ENCODE measurements at places on chromosomes 1 and 21.

- DNase-seq, result no peak
Observed at GRCh38 chr1:5571861-5572401, 420.3 kb downstream of the NPHP4 start.

DNA sequence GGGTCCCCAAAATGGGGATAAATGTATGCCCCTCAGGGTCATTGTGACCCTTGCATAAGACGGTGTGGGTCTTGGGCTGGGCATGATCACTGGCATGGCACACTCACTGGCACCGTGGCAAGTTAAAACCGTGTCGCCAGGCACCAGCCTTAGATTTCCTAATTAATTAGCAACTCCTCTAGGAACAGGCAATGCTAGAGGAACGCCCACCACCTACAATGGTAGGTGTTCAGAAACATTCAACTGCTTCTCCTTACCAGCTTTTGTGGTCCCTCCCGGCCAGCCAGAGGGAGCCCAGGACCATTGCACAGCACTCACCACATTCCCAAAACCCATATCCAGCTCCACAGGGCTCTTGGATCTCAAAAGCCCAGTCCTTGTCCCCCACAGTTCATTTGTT is 36.4 kb downstream of the EPHA2 start:
- DNase-seq, result no peak

- DNase-seq, result no peak
Observed at GRCh38 chr1:30824736-30825429, 67.3 kb upstream of the LAPTM5 start.

GRCh38 chr1:234777856-234778220 is 167.9 kb upstream of the IRF2BP2 start:
- no peak for DNase-seq

DNA sequence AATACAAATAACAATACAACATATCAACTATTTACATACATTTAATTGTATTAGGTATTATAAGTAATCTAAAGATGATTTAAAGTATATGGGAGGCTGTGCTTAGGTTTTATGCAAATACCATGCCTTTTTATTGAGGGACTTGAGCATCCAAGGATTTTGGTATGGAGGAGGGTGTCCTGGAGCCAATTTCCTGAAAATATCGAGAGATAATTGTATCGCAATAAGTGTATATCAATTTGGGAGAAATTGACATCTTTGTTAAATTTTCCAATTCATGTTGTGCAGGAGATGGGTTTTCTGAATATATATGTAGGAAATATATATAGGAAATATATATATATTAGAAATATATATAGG is 63.5 kb downstream of the ATP1A1 start:
- DNase-seq, result no peak

- peak; percentile 62 for DNase-seq
Observed at GRCh38 chr1:212606395-212607205, 2.0 kb upstream of the ATF3 start.

DNA sequence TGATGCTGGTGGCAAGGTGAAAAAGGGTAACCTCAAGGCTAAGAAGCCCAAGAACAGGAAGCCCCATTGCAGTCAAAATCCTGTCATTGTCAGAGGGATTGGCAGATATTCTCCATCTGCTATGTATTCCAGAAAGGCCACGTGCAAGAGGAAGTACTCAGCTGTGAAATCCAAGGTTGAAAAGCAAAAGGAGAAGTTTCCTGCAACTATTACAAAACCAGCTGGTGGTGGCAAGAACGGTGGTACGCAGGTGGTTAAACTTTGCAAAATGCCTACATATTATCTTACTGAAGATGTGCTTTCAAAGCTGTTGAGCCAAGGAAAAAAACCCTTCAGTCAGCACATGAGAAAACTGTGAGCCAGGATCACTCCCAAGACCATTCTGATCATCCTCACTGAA is 13.7 kb upstream of the VPS45 start:
- no peak for DNase-seq

GRCh38 chr1:246338546-246338945 is 168.5 kb downstream of the SMYD3 start:
- DNase-seq, result no peak

DNA sequence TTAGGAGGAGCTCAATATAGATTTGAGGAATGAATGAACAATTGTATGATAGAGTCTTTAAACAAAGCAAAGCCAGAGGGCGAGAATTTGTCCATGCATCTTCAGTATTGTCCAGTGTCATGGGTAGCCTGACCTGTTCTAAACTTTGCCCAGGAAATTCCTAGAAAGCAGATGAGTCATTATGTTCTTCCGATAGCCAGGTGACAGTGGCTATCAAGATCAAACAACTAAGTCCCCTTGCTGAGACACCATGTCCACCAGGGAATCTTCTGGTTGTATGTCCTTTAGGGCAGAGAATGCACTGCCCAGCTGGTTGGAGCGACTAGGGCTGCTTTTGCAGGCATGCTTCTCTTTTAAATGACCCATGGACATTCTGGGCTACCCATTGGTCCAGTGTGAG is 1.8 kb upstream of the SLC26A9 start:
- DNase-seq, result no peak

GRCh38 chr1:245666412-245666811 is 511.6 kb downstream of the KIF26B start:
- DNase-seq, result no peak

GRCh38 chr1:236391008-236391407 is 3.1 kb upstream of the EDARADD start:
- no peak for DNase-seq

- DNase-seq, result no peak
Observed at GRCh38 chr21:29022166-29022565, 2.3 kb upstream of the USP16 start.

GRCh38 chr21:8989721-8990325 is 1531.6 kb upstream of the TPTE start:
- DNase-seq, result no peak

DNA sequence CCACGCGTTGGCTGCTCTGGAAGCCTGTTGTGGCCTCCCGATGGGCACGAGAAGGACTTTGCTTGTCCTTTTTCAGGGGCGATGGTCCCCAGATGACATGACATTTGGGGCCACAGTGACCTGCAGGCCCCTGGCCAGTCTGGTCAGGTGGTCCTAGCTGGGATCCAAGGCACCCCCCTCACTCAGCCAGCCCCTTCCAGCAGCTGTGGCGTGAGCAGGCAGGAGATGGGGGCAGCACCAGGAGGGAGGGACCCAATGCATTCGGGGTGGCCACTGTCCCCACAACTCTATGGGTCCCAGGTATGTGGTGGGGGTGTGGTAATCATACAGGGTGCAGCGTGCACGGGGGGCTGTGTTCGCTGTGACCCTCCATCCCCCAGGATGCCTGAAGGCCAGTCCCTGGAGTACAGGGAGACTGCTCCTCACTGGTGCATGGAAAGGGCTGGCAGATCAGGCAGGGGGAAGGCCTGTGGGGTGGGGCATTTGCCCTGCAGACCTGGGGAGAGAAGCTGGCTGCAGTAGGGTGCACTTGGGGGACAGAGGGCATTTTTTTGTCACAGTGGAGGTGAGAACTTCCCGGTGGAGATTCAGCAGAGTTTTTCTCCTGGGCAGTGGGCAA is 31.7 kb downstream of the WNT3A start:
- no peak for DNase-seq

- DNase-seq, result no peak
Observed at GRCh38 chr1:239817276-239817675, 274.4 kb upstream of the FMN2 start.

- DNase-seq, result peak; percentile 54
Observed at GRCh38 chr1:15412175-15412800, 2.6 kb downstream of the EFHD2 start.

DNA sequence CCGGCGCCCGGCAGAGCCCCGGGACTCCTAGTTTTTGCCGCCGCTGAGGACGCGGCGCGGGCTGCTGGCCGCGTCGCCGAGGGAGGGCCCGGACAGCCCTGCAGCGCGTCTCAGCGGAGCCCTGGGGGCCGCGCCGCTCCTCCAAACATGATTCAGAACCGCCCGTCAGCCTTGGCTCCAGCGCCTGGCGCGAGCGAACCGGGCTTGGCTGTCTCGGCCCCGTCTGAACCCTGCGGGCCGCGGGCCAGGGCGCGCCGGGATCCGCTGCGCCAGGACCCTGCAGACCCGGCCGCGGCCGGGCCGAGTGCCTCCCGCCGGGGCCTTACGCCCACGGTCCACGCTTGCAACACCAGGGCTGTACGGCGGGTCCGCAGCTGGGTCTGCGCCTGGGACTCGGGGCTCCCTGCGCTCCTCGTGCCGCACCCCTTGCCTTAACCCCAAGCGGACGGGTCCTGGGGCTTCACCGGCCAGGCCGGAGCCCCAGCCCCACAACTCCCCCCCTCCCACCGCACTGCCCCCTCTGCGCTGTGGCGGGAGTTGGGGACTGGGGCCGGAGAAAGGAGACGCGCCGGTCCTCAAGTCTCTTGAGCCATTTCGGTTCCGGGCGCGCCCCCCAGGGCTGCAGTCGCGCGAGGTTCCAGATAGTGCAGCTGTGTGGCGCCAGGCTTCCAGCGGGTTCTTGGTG is 48.4 kb upstream of the CD34 start:
- peak; percentile 47 for DNase-seq

GRCh38 chr1:31780632-31781031 is 16.5 kb upstream of the ADGRB2 start:
- no peak for DNase-seq

- DNase-seq, result no peak
Observed at GRCh38 chr1:168583571-168583970, 7.2 kb downstream of the XCL1 start.

- DNase-seq, result no peak
Observed at GRCh38 chr1:2385606-2386280, 5.6 kb downstream of the MORN1 start.

- DNase-seq, result no peak
Observed at GRCh38 chr1:83839566-83840173, 159.3 kb downstream of the TTLL7 start.

- no peak for DNase-seq
Observed at GRCh38 chr1:4375812-4376211, 278.6 kb upstream of the AJAP1 start.

DNA sequence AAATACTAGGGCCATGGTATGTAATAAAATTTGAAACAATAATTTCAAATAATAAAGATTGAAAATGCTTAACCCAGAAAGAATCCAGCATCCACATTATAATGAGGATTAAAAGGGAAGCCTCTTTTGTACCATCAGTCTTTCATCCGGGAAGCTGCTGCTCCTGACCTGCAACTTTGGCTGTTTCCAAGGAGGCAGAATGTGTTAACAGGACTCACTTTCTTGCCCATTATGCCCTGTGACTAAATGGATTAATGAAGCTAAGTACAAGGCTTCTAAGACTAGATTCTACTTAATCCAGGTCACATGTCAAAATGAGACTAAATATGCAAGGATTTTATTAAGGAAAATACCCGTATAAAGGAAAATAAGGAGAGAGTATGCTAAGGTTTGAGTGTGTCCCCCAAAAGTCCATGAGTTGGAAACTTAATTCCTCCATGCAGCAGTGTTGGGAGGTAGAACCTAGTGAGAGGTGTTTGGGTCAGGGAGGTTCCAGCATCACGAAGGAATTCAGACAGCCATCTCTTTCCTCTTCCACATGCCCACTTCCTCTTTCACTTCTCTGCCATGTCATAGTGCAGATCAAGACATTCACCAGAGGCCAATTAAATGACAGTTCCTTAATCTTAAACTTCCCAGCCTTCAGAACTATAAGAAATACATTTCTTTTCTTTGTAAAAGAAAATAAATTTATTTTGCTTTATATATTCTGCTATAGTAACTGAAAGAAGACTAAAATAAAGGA is 27.7 kb downstream of the FMO2 start:
- no peak for DNase-seq

DNA sequence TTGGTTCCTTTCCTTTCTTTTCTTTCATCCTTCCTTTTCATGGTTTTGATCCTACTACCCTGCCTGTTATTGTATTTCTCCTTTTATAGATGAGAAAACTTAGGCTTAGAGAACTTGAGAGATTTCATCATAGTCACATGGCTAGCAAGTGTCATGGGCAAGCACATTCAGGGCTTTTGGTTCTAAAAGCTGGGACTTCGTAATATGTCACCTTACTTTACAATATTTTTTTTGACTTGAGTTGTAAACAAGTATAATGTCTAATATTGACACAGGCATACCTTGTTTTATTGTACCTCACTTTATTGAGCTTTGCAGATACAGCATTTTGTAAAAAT is 70.7 kb downstream of the MTR start:
- no peak for DNase-seq

- no peak for DNase-seq
Observed at GRCh38 chr1:46171351-46171750, 3.5 kb upstream of the TSPAN1 start.

DNA sequence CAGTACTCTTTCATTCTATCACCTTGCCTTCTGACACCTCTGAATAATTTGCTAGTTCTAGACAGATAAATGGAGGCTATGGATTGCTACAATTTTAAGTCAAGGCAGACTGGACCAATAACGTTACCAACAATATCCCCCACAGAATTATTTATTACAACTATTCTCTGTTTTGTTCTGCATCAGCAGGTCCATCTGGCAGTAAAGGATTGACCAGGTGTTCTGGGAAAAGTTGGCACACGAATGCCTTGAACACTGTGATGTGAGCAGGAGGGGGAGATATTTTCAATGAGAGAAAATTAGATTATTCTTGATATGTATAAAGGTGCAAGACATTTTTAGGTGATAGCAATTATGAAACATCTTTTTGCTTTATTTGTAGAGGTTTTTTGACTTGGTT is 718.8 kb upstream of the TMPRSS15 start:
- DNase-seq, result no peak

GRCh38 chr1:29767769-29768425 is 531.6 kb downstream of the PTPRU start:
- DNase-seq, result no peak

- peak; percentile 74 for DNase-seq
Observed at GRCh38 chr1:178541829-178542553, 29.1 kb downstream of the TEX35 start.

- DNase-seq, result no peak
Observed at GRCh38 chr1:44281962-44282703, 68.9 kb downstream of the DMAP1 start.

- peak; percentile 63 for DNase-seq
Observed at GRCh38 chr1:156420205-156421061, 51.4 kb downstream of the RHBG start.

- DNase-seq, result no peak
Observed at GRCh38 chr1:51897699-51898031, 19.1 kb upstream of the NRDC start.

DNA sequence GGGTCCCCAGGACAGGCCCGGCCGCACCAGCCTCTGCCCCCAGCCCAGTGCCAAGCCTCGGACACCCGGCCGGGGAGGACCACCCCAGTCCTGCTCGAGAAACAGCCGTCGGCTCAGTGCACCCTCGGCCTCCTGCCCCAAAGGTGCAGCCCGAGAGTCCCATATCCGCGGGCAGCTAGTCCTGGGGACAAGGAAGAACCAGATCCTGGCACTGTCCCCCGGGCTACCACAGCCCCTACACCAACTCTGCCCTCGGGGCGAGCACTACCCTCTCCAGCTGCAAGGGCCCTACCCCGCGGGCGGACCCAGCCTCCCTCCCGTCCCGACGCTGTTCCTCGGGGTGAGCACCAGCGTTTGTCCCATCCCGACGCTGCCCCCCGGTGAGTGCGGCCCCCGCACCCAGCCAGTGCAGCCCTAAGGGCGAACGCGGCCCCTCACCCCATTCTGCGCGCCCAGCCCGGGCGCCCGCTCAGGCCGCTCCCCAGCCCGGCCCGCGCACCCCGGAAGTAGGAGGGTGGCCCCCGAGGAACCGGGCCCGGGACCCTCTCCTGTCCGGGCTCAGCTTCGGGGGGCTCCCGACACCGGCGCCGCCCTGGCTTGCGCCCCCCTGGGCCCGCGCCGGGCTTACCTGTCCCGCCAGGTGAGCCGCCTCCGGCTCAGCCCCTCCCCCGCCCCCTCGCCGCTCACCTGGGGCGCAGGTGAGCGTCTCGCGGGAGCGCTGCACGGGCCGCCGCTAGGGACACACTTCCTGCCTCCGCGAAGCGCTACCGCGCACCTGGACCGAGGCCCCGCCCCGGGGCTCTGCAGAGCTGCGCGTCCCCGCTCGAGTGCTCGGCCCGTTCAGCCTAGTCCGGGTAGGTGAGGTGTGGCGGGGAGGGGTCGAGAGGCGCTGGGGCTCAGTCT is at the start of gene KDF1:
KDF1 (minus strand) TSS at position 747 of the 903 bp plus-strand sequence. CDS start 8,088 bp downstream, outside the sequence.
- peak; percentile 57 for DNase-seq

Data from activated T-cell treated with anti-CD3 and anti-CD28 coated beads, Interleukin-2, amount 50 U/mL, for 24 hours (primary cell).